ENCODE measurements at places on chromosomes 7 and 10.

GRCh38 chr7:33578166-33578565 is 327.2 kb upstream of the BMPER start:
- DNase-seq: no peak

- DNase-seq: no peak
Measured at GRCh38 chr10:106765928-106766327, 398.6 kb downstream of the SORCS1 start.

- peak; percentile 35 for DNase-seq
Measured at GRCh38 chr7:32890010-32890792, 1.4 kb downstream of the KBTBD2 start.

DNA sequence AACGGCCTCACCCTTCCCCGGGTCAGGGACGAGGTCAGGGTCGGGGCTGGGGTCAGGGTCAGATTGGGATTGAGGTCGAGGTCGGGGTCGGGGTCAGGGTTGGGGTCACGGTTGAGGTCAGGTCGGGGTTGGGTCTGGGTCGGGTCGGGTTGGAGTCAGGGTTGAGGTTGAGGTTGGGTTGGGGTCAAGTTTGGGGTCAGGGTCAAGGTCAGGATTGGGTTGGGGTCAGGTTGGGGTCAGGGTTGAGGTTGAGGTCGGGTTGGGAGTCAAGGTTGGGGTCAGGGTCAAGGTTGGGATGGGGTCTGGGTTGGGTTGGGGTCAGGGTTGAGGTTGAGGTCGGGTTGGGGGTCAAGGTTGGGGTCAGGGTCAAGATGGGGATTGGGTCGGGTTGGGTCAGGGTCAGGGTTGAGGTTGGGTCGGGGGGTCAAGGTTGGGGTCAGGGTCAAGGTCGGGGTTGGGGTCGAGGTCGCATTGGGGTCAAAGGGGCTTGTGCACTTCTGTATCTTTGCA is 131.4 kb downstream of the VIPR2 start:
- DNase-seq: no peak

- DNase-seq: no peak
Measured at GRCh38 chr7:92755680-92756079, 80.7 kb downstream of the CDK6 start.

- DNase-seq: no peak
Measured at GRCh38 chr10:78321500-78321899, 287.8 kb downstream of the RPS24 start.

- no peak for DNase-seq
Measured at GRCh38 chr10:122085423-122085911, 96.5 kb downstream of the TACC2 start.

DNA sequence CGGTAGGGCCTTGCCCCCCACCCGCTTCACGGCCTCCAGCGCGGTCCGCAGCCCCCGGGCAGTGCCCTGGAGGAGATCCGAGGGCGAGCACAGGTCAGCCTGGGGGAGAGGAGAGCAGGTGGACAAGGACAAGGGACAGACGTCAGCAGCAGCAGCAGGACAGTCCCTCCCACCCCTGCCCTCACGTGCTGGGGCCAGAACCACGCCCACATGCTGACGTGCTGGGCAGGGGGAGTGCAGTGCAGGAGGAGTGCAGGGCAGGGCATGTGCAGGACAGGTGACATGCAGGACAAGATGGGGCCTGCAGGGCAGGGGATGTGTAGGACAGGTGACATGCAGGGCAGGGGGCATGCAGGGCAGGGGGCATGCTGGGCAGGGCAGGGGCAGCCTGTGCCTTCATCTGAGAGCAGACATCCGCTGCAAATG is 1.5 kb upstream of the SAP25 start:
- no peak for DNase-seq

DNA sequence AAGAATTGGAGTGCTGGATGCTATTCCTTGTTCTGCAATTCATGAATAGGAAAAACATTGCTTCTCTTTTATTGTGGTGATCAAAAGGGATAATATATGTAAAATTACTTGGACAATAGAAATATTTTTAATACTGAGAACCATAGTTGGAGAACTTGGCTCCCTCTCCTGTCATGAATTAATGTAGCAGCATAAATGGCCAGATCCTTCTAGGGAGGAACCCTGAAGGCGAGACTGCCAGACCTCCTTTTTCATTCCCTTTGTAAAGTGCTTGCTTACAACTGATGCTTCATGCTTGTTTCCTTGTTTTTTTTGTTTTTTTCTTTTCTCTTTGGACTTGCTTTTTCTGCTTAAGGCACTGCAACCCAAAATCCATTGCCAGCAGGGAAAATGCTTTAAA is 233.6 kb downstream of the SH2D4B start:
- DNase-seq: no peak

- DNase-seq: no peak
Measured at GRCh38 chr10:100904917-100905316, 7.8 kb upstream of the SLF2 start.

DNA sequence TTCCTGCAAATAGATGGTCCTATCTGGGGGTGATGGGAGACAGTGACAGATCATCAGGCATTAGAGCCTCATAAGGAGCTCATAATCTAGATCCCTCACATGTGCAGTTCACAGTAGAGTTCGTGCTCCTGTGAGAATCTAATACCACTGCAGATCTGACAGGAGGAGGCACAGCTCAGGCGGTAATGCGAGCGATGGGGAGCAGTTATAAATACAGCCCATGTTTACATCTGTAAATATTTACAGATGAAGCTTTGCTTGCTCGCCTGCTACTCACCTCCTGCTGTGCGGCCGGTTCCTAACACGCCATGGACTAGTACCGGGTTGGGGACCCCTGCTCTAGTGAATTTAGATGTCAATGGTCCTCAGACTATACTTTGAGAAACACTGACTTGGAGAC is 17.0 kb upstream of the CDCA7L start:
- DNase-seq: no peak

DNA sequence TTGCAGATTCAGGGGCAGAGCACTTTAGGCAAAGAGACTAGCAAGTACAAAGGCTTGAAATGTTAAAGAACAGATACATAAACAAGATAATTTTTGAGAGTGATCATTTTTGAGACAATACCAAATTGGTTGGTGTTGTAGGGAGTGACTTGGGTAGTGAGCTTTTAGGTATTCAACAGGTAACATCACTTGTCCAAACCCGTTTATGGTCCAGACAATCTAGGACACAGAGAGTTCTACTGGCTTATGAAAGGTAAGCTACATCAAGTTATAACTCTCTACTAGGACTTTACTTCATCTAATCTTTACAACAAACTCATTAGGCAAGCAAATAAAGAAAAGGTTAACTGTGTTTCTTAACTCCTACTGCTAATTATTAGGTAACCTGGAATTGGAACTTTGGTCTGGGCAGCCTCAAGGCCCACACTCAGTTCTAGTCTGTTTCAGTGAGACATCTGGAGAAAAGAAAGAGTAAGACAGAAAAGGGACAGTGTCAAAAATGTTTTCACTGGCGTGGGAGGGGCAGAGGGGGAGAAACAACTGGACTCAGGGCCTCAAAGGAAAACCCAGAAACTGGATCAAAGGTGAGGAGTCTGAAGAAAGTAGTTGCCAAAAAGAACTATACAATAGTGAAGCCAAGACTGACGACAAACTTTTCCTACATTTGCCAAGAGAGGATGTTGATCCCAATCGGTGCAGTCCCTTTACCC is 39.2 kb downstream of the GNAT3 start:
- no peak for DNase-seq

DNA sequence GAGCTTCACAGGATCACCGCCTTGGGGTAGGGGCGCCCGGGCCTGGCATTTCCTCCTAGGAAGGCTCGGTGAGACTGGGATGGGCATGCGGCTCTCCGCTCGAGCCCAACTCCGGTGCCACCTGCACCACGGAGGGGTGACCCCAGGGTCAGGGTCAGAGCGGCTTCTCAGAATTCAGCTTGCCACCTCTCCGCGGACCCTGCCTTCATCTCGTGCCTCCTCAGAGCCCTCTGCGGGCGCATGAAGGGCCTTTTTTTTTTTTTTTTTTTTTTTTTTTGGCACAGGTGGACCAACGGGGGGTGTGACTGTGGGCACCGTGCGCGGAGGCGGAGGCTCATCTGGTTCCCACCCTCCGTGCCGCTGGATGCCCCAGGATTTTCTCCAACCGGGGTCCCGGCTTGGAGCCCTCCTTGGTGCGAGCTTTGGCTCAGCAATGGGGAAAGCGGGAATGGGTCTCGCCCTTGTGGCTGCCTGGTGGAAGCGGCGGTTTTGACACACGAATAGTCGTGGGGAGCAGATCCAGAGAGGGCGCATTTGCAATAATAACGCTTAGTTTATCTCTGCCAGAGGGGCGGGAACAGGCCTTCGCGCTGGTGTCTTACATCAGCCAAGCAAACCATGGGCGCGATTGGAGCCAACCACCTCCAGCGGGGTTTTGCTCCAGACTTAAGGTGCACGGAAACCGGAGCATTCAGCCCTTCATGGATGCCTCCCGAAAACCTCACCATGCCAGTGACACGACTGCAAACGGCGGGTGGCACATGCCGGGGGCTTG is 5.0 kb upstream of the TNRC18 start:
- DNase-seq: no peak

- no peak for DNase-seq
Measured at GRCh38 chr7:36078816-36079360, 74.2 kb upstream of the EEPD1 start.

DNA sequence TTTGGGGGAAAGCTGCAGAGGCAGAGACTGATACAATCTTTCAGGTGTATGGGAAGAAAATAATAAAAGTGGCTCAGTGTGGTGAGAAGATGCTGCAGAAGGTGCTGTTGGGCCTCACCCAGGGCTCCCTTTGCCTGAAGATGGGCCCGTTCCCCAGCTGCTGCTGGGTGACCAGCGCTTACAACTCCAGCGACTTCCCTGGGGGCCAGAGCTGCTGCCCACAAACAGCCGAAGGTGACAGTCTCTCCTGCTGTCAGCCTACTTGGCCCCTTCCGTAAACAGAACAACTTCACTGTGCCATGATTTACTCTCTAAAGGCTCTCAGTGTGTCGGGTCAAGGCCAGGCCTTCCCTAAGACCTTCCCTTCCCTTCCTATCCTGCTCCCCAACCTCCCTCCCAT is 93.6 kb upstream of the PCBD1 start:
- no peak for DNase-seq

GRCh38 chr7:34675749-34676374 is 17.8 kb downstream of the NPSR1 start:
- peak; percentile 50 for DNase-seq

- DNase-seq: no peak
Measured at GRCh38 chr10:102068216-102068615, 3.1 kb downstream of the HPS6 start.

- no peak for DNase-seq
Measured at GRCh38 chr10:12393831-12394230, 44.5 kb downstream of the CAMK1D start.

DNA sequence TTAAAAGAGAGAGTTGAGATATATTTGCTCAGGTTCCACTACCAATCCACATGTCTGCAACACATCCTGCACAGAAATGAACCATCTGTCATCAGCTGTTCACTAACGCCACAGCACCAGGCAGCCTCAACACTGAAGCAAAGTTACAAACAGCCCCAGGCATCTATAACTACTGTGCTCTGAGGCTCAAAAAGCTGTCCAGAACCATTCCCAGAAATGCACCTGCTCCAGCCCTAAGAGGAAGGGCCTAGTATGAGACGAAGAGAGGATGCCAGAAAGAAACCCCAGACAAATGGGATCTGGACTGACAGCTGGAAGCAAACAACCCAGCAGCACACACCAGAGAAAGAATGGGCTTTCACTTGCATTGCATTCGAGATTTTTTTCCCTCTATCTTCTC is 159.3 kb downstream of the ELMO1 start:
- no peak for DNase-seq

GRCh38 chr7:107879400-107880035 is 11.5 kb upstream of the DLD start:
- peak; percentile 62 for DNase-seq

DNA sequence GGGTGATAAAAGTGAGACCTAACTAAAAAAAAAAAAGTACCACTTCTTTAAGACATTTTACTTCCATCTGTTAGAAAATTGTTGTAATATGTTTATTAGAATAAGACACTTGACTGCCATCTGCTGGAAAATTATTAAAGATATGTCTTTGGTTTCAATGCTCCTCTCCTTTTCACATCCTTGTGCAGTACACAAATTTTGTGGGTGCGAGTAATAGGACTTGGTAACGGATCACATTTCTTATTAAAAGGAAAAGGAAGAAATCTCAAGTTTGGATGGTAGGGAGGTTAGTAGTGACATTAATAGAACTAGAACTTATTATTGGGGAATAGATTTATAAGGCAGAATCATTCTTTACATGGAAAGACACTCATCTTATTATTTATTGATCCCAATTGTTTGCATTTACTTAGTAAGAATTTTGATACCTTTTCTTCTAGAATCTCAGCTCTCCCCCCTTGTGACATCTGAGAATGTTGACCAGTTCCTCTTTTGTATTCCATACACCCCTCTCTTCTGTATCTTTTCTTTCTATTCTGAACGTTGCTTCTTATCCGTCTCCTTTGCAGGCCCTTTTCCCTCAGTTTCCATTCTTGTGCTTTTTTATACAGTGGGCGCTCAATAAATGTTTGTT is 43.0 kb upstream of the RPA3 start:
- no peak for DNase-seq

GRCh38 chr7:155124706-155125105 is 54.6 kb downstream of the HTR5A start:
- DNase-seq: no peak

DNA sequence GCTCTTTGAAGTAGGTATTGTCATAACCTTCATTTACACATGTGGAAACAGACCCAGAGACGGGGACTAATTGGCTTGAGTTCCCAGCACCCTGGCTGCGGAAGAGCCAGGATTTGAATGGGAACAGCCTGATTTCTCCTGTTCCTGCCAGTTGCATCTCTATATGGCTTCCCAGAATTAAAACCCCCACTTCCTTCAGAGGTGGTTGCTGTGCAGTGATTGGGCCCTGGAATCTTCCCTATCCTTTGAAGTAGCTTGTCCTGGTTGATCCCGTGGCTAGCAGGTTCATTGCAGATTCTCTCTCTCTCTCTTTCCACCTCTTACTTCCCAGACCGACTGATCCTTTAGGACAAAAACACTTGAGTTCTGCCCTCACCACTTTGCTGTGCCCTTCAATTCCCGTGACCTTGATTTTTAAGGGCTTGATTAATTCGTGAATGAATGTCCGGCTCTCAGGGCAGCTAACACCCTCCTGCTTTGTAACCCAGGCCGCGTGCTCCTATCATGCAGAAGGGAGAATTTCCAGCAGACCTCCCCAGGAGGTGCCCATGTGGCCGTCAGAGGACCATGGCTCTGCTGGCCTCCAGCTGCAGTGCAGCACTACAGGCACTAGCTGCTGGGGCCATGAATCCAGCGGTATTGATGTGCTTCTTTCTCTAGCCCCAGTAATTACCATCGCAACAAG is 120.6 kb upstream of the AGK start:
- no peak for DNase-seq

DNA sequence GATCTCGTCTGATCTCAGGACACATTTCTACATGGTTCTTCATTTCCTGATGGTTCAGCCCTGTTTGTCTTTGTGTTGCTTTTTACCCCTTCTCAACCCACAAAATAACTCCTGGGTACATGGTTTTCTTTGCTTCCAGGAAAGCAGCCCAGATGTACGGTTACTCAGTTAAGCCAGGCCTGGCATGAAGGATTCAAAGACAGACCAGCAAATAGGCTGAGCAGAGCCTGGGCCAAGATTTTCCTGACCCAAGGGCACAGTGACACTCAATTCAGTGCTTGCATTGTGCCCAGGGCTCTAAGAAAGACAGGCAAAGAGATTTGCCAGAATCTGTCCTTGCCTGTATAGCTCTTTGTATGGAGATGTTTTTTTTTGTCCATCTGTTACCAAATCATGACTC is 340.8 kb upstream of the KIAA1217 start:
- no peak for DNase-seq

All from urothelium cell line (cell line).